Suprapubic skin (tissue), 4 donors: ENCODE measurements at places on chromosomes 13 and 19.
A peak's percentile ranks its signal among the peaks of the same experiment; 100 is the strongest.

- no peak overlapping the region for H3K4me3 ChIP-seq
- H3K27me3 ChIP-seq, result peaks cover 9% of the 10 kb centered on the region
- H3K4me1 ChIP-seq, result no peaks in the 10 kb centered on the region
- no peaks in the 10 kb centered on the region for H3K36me3 ChIP-seq
Measured at GRCh38 chr13:110576736-110577476, 15.4 kb upstream of the RAB20 start.

DNA sequence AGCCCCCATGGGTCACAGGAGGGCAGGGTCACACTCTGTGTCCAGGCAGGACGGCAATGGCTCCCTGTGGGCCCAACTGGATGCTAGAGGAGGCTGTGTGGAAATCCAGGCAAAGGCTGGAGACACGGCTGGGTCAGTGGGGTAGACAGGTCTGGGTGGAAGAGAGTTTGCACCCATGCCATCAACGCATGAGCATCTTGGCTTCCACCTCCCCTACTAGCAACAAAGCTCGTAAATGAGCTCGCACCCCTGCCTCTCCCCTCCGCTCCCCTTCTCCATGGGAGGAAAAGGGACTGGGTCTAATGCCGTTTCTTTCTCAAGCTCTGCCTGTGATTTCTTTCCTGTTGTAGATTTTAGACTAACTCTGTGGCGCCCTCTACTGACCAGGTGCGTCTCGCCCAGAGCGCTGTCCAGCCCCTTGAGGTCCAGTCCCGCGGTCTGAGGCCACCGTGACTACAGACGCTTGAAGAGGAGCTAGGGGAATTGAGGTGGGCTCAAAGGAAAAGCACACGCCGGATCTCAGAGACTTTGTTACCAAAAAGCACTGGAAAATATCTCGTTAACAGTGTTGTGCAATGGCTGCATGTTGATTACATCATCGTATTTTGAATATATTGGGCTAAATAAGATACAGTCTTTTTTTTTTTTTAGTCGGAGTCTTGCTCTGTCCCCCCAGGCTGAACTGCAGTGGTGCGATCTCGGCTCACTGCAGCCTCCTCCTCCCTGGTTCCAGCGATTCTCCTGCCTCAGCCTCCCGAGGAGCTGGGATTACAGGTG is 50.7 kb upstream of the USP29 start:
- H3K4me3 ChIP-seq, result no peak overlapping the region
- H3K27me3 ChIP-seq, result no peaks in the 10 kb centered on the region
- H3K36me3 ChIP-seq, result no peaks in the 10 kb centered on the region
- no peak overlapping the region for H3K27ac ChIP-seq
- H3K4me1 ChIP-seq, result no peaks in the 10 kb centered on the region

DNA sequence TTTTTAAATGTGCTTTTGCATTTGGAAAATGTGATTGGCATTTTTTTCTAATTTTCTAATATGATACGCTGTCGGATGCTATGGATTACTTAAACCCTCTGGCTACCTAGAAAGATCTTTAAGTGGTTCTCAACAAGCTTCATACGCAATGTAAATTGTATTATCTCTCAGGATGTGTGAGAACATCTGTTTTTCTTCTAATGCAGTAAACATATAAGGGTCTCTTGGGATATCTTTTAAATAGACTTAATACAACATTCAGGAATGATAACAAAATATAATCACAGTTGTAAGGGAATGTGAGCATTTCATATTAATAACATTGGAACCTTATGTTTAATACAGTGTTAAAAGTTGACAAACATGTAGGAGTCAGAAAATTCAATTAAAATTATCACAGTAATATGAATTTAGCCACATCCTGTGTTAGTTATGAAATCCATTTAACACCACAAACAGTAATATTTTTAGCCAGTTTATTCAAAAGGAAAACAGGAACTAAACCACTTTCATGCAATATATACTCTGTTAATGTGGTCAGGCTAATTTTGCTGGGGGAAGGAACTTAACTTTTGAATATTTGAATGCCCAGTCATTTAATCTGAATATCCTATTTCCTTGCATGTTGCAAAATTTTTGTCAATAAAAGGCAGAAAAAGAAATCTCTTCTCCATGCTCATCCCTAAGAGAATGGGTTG is 15.0 kb upstream of the ALOX5AP start:
- DNase-seq, result no peak
- H3K4me1 ChIP-seq, result no peaks in the 10 kb centered on the region
- no peaks in the 10 kb centered on the region for H3K36me3 ChIP-seq
- no peak overlapping the region for H3K4me3 ChIP-seq
- H3K27ac ChIP-seq, result no peak overlapping the region

GRCh38 chr19:29598496-29598895 is 7.6 kb upstream of the POP4 start:
- H3K27me3 ChIP-seq, result peaks cover 35% of the 10 kb centered on the region
- no peak for DNase-seq
- H3K36me3 ChIP-seq, result no peaks in the 10 kb centered on the region
- no peak overlapping the region for H3K27ac ChIP-seq

DNA sequence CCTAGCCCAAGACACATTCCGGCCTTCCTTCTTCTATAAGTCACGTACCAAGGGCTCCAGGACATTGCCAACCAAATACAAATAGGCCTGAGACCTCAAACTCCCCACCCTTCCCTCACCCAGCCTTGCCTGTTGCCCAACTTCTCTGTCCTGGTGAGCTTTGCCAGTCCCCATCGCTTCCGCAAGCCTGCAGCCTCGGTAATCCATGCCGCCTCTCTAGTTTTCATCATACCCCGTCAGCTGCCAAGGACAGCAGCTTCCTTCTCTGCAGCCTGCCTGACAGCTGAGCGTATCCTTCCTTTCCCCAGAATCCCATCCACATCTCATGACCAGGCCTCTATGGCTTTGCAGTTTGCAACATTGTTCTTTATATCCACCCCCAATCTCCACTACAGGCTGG is 36.6 kb upstream of the POMP start:
- no peaks in the 10 kb centered on the region for H3K27me3 ChIP-seq
- peak overlapping the region; percentile 55 for H3K27ac ChIP-seq
- H3K4me1 ChIP-seq, result peaks cover 3% of the 10 kb centered on the region
- H3K4me3 ChIP-seq, result no peak overlapping the region

DNA sequence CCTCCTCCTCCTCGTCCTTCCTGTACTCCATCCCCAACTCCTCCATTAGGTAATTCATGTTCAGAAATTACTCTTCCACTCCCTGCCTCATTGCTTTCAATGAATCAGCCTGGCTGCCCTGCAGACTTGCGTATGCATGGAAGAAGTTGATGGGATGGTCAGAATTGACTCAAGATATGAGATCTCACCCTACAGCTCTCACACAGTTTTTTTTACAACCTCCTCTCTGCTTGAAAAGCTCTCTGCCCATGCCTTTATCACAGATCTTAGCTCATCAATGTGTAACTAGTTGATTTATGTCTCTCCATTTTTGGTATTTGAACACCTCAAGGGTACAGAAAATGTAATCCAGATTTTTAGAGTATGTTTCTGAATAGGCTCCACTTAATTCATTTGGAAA is 506.9 kb downstream of the TBC1D4 start:
- H3K4me3 ChIP-seq, result no peak overlapping the region
- no peak for DNase-seq
- H3K27ac ChIP-seq, result no peak overlapping the region
- H3K4me1 ChIP-seq, result no peaks in the 10 kb centered on the region

- H3K4me3 ChIP-seq, result peak overlapping the region; percentile 30
- H3K36me3 ChIP-seq, result no peaks in the 10 kb centered on the region
- no peak for DNase-seq
- peaks cover 41% of the 10 kb centered on the region for H3K4me1 ChIP-seq
- H3K27ac ChIP-seq, result peak overlapping the region; percentile 74
- no peaks in the 10 kb centered on the region for H3K27me3 ChIP-seq
Measured at GRCh38 chr19:37932985-37933936, 26.3 kb downstream of the SIPA1L3 start.

DNA sequence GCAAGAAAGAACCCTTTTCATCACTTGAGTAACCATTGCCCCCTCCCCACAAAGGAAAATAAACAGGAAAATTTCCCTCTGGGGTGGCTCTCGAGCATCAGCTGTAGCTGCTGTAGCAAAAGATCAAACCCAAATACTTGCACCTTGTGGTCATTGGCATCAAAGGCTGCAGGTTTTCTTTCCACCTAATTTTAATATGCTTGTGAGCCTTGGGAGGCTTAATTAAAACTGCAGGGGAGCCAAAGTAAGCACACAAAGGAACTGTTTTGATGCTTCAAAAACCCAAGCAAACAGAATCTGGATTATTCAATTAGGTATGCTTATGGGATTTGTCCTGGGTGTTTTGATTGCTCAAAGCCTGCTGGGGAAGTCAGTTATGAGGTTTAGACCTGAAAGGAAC is 119.5 kb downstream of the SHISA2 start:
- H3K4me1 ChIP-seq, result no peaks in the 10 kb centered on the region
- DNase-seq, result no peak

DNA sequence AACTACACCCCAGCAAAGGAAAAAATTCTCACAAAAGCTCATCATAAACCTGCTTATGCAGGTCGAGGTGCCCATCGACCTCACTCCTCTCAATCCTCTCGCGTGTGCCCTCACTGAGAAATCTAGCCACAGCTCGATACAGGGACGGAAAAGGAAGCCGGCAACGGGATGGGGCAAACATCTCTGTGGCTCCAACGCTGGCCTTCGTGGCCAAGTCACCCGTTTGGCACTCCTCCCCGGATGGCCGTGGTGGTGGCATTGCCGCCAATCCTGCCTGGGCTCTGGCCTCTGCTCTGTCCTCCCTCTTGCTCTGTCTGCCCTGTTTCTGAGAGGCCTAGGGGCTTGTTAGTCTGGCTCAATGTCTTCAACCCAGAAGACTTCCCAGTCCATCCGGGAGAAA is 41.2 kb downstream of the ZNF146 start:
- no peaks in the 10 kb centered on the region for H3K36me3 ChIP-seq
- no peaks in the 10 kb centered on the region for H3K27me3 ChIP-seq
- no peak overlapping the region for H3K27ac ChIP-seq
- no peak overlapping the region for H3K4me3 ChIP-seq
- H3K4me1 ChIP-seq, result no peaks in the 10 kb centered on the region

- H3K4me1 ChIP-seq, result peaks cover 10% of the 10 kb centered on the region
- no peak for DNase-seq
- H3K27me3 ChIP-seq, result no peaks in the 10 kb centered on the region
- no peak overlapping the region for H3K4me3 ChIP-seq
Measured at GRCh38 chr19:12555456-12555930, 4.2 kb upstream of the ZNF564 start.

- no peaks in the 10 kb centered on the region for H3K36me3 ChIP-seq
- no peak overlapping the region for H3K4me3 ChIP-seq
- DNase-seq, result no peak
Measured at GRCh38 chr19:16778796-16779411, 50.3 kb upstream of the SIN3B start.

- no peaks in the 10 kb centered on the region for H3K27me3 ChIP-seq
- H3K27ac ChIP-seq, result no peak overlapping the region
- H3K4me1 ChIP-seq, result peaks cover 12% of the 10 kb centered on the region
- H3K36me3 ChIP-seq, result no peaks in the 10 kb centered on the region
Measured at GRCh38 chr19:17767559-17767958, 16.3 kb downstream of the FCHO1 start.

DNA sequence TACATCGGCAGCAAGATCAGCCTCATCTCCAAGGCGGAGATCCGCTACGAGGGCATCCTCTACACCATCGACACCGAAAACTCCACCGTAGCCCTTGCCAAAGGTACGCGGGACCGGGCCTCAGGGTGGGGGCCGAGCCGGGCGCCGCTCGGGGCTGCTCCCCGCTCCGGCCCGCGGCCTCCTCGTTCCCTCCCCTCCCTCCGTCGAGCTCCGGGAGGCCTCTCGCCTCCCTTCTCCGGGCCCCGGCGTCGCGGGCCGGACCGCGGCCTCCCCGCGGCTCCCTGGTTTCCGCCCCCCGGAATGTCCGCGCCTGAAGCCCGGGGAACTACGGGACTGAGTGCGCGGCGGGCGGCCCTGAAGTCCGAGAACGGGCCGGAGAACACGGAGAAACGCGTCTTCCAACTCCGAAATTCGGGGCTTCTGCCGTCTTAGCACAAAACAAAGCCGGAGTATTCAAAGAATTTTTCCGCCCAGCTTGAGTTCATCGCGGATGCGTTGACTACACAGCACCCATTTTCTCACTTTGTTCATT is 423 bp downstream of the LSM14A start:
- no peak for DNase-seq
- H3K36me3 ChIP-seq, result no peaks in the 10 kb centered on the region
- peak overlapping the region; percentile 100 for H3K27ac ChIP-seq
- peak overlapping the region; percentile 99 for H3K4me3 ChIP-seq
- no peaks in the 10 kb centered on the region for H3K27me3 ChIP-seq
- H3K4me1 ChIP-seq, result peaks cover 55% of the 10 kb centered on the region

DNA sequence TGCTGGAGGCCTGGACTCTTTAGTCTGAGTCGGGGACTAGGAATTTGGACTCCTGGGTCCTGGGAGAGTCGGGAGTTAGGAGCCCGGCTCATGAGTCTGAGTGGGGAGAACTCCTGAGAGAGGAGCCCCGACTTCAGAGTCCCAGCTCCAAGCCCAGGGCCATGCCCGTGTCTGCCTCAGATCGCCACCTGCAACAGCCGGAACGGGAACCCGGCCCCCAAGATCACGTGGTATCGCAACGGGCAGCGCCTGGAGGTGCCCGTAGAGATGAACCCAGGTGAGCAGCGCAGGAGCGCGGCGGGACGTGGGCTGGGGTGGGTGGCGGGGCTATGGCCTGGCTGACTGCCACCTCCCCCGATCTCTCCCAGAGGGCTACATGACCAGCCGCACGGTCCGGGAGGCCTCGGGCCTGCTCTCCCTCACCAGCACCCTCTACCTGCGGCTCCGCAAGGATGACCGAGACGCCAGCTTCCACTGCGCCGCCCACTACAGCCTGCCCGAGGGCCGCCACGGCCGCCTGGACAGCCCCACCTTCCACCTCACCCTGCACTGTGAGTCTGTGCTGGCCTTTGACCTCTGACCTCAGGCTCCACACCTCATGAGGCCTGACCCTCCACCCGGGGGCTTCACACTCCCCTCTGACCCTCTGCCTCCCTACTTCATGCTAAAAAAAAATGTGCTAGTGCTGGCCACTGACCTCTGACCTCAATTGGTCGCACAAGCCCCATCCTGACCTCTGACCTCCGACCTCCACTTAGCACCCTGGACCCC is 4.4 kb downstream of the BCAM start:
- peaks cover 20% of the 10 kb centered on the region for H3K36me3 ChIP-seq
- peaks cover 27% of the 10 kb centered on the region for H3K4me1 ChIP-seq
- no peak overlapping the region for H3K4me3 ChIP-seq

DNA sequence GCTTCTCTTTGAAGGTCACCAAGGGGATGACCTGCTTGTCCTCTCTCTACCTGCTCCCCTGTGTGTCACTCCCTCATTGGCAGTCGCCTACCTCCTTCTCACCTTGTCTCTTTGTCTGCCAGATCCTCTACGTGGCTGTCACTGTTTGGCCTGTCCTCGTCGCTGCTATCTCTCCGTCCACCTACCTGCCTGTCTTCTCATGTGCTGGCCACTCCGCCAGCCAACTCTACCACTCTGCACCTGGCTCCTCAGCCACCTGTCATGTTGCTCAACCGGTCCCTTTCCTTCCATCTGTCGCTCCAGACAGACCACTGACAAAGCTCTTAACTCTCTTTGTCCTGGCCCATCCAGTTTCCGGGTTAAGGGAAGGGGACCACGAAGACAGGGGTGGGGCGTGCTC is at the start of gene KLK12:
Gene KLK12 (minus strand): TSS at position 299 of the 400 bp plus-strand sequence. CDS start 381 bp downstream, outside the sequence.
- no peaks in the 10 kb centered on the region for H3K36me3 ChIP-seq
- DNase-seq, result no peak
- peaks cover 8% of the 10 kb centered on the region for H3K27me3 ChIP-seq
- H3K27ac ChIP-seq, result no peak within 1 kb of the TSS

- no peak for DNase-seq
- peaks cover 11% of the 10 kb centered on the region for H3K36me3 ChIP-seq
- peaks cover 8% of the 10 kb centered on the region for H3K4me1 ChIP-seq
- no peaks in the 10 kb centered on the region for H3K27me3 ChIP-seq
- no peak overlapping the region for H3K4me3 ChIP-seq
Measured at GRCh38 chr13:32261567-32261966, 53.6 kb downstream of the ZAR1L start.

- no peaks in the 10 kb centered on the region for H3K27me3 ChIP-seq
- H3K36me3 ChIP-seq, result peaks cover 65% of the 10 kb centered on the region
- peaks cover 18% of the 10 kb centered on the region for H3K4me1 ChIP-seq
Measured at GRCh38 chr19:5086230-5086629, 117.3 kb downstream of the KDM4B start.
